ENCODE measurements at places on chromosomes 4 and X. TPM values are rescaled to one million over a fixed set of nuclear protein-coding genes. Genes with fewer than 3 reads are reported as not detected.

Gene CTAG2
- not detected for total RNA-seq

Gene ZAR1
- not detected for total RNA-seq

DNA sequence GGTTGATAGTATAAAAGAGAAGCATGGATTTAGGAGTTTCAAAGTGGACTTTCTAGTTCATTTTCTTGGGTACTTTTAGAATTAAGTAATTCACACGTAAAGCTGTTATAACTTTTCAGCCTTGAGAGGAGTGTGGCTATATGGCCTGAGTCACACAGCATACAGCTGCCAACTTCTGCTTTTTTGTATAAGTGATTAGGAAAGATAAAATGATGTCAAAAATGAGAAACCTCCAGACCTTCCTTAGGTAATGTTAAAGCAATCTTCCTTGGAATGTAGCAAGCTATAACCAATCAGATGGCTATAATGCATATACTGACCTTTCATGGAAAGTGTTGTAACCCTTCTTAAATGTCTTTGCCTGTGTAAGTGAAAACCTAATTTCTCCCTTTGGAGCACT is 39.2 kb downstream of the RAB40AL start:
- H3K36me3 ChIP-seq: no peaks in the 10 kb centered on the region
- no peaks in the 10 kb centered on the region for H3K27me3 ChIP-seq
- DNase-seq: no peak
- no peaks in the 10 kb centered on the region for H3K4me1 ChIP-seq
- no peak overlapping the region for H3K27ac ChIP-seq

Gene TRIM75
- not detected for total RNA-seq

Gene GLOD5
- total RNA-seq: 3.3 TPM

Gene PDCL2
- not detected for total RNA-seq

GRCh38 chr4:174318829-174319764 is 35.4 kb downstream of the CEP44 start:
- DNase-seq: peak; percentile 35
- no peaks in the 10 kb centered on the region for H3K4me1 ChIP-seq
- no peaks in the 10 kb centered on the region for H3K36me3 ChIP-seq
- H3K27ac ChIP-seq: no peak overlapping the region
- no peak overlapping the region for H3K4me3 ChIP-seq
- no peaks in the 10 kb centered on the region for H3K27me3 ChIP-seq

- no peak overlapping the region for H3K4me3 ChIP-seq
- H3K36me3 ChIP-seq: peaks cover 27% of the 10 kb centered on the region
- no peaks in the 10 kb centered on the region for H3K4me1 ChIP-seq
- no peaks in the 10 kb centered on the region for H3K27me3 ChIP-seq
- DNase-seq: no peak
These were observed 56.8 kb upstream of the MSANTD1 start for GRCh38 chr4:3192188-3192587.

DNA sequence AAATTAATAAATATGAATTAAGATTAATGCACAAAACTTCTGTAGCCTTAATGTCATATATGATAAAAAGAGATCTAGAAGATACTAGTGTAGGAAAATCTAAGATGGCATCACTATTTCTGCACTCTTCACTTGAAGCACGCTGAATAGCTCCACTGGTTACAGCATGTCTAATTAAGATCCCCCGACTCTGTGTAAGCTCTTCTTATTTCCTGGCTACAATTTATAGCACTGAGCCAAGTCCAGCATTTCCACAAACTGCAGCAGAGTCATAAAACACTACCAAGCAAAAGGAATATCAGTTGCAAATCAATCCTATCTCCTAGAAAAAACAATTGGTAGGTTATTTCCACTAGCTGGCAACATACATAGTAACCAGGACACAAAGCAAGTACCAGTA is 1.3 kb upstream of the CCNA2 start:
- H3K27ac ChIP-seq: no peak overlapping the region
- no peaks in the 10 kb centered on the region for H3K27me3 ChIP-seq
- H3K4me3 ChIP-seq: no peak overlapping the region
- DNase-seq: no peak

Gene AMOT
- total RNA-seq: 20.7 TPM

- H3K4me1 ChIP-seq: no peaks in the 10 kb centered on the region
- H3K27me3 ChIP-seq: no peaks in the 10 kb centered on the region
- H3K4me3 ChIP-seq: no peak overlapping the region
- H3K27ac ChIP-seq: peak overlapping the region; percentile 78
- no peaks in the 10 kb centered on the region for H3K36me3 ChIP-seq
- DNase-seq: peak; percentile 1
These were observed 54.1 kb downstream of the PAGE2 start for GRCh38 chrX:55142919-55143310.

Gene CSAG2
- not detected for total RNA-seq

- H3K27ac ChIP-seq: no peak overlapping the region
- DNase-seq: no peak
- no peak overlapping the region for H3K4me3 ChIP-seq
- no peaks in the 10 kb centered on the region for H3K36me3 ChIP-seq
- H3K27me3 ChIP-seq: no peaks in the 10 kb centered on the region
- no peaks in the 10 kb centered on the region for H3K4me1 ChIP-seq
These were observed 24.9 kb downstream of the FGFBP1 start for GRCh38 chr4:15913631-15913970.

Gene FGFRL1
- total RNA-seq: 59.0 TPM

DNA sequence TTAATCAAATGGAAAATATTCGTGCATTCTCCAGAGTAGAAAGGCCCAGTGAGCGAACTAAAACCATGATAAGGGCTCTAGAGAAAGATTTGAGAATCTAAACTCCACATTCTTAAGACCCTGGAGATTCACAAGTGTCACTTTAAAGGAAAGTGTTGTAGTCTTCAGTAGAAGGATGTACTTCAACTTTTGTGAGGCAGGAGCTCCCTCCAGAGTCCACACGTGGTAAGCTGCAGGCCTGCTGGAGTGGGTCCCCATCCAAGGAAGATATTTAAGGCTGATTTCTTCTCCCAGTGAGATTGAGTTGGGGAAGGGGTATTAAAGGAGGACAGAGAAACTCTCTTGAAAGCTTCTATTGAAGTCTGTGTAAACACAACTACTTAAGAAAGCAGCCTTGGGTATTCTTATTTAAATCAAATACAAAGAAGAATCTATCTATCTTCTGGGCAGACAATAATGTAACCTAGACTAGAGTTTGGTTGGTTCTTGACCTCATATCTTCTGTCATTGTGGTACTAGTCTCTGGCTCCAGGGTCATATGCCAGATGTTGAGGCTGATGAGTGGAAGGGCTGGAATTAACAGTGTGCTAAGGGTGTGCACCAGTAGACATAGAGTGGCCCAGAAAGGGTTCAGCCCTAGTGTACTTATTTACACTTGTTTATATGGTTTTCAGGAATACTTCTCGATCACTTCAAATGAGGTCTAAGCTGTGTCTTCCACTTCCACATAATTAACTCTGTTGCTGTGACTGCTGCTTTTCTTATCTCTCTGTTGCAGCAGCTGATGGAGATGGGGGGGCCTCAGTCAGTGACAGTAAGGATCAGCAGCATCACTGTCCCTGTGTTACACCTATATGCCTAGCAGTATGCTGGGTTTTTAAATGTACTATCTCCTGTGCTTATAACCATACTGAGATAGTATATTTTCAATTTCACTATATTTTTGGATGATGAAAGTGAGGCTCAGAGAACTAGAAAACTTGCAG is 76.1 kb downstream of the HMGB2 start:
- no peaks in the 10 kb centered on the region for H3K27me3 ChIP-seq
- H3K27ac ChIP-seq: no peak overlapping the region
- peak; percentile 73 for DNase-seq

Gene GBA3
- 0.81 TPM for total RNA-seq

DNA sequence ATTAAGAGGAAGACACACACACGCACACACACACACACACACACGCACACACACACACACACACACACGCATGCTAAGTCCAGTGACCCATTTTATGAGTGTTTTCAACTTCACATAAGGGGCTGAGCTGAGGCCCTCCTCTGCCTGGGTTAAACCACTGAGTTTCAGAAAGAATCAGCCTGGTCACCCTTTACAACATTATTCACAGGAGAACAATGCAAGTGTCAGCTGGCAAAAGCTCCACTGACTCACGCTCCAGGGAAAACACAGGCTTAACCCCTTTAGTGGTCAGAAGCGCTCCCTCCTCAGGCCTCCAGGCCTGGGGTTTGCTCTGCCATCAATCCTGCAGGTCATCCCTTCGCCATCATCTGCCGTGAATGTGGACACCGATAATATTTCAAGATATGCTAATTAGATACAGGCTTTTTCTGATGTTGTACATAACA is 46.9 kb downstream of the ACOX3 start:
- H3K4me3 ChIP-seq: no peak overlapping the region
- DNase-seq: peak; percentile 90
- H3K4me1 ChIP-seq: peaks cover 36% of the 10 kb centered on the region
- peaks cover 7% of the 10 kb centered on the region for H3K36me3 ChIP-seq

DNA sequence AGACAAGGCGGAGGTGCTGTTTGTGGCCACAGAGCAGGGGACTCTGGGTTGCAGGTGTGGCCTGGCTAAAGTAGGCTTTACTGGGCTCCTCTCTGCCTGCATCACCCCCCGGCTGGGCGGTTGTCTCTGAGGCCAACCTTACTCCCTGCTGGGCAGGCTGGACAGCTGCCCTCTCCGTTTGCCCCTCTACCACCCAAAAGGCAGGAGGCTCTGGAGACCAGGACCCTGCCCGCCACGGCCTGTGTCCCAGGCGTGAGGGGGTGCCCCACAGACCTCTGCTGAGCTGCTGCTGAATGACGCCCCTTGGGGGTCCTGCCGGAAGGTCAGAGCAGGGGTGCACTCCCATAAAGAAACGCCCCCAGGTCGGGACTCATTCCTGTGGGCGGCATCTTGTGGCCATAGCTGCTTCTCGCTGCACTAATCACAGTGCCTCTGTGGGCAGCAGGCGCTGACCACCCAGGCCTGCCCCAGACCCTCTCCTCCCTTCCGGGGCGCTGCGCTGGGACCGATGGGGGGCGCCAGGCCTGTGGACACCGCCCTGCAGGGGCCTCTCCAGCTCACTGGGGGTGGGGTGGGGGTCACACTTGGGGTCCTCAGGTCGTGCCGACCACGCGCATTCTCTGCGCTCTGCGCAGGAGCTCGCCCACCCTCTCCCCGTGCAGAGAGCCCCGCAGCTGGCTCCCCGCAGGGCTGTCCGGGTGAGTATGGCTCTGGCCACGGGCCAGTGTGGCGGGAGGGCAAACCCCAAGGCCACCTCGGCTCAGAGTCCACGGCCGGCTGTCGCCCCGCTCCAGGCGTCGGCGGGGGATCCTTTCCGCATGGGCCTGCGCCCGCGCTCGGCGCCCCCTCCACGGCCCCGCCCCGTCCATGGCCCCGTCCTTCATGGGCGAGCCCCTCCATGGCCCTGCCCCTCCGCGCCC is 920 bp downstream of the HTT-AS start:
- H3K27me3 ChIP-seq: no peaks in the 10 kb centered on the region
- peaks cover 31% of the 10 kb centered on the region for H3K4me1 ChIP-seq
- peak overlapping the region; percentile 60 for H3K4me3 ChIP-seq

- DNase-seq: no peak
- no peaks in the 10 kb centered on the region for H3K4me1 ChIP-seq
These were observed 2.7 kb upstream of the ALAS2 start for GRCh38 chrX:55033429-55033828.

GRCh38 chrX:108165383-108166111 is 74.0 kb downstream of the ATG4A start:
- H3K27me3 ChIP-seq: no peaks in the 10 kb centered on the region
- peaks cover 11% of the 10 kb centered on the region for H3K4me1 ChIP-seq
- no peaks in the 10 kb centered on the region for H3K36me3 ChIP-seq
- peak overlapping the region; percentile 91 for H3K27ac ChIP-seq

DNA sequence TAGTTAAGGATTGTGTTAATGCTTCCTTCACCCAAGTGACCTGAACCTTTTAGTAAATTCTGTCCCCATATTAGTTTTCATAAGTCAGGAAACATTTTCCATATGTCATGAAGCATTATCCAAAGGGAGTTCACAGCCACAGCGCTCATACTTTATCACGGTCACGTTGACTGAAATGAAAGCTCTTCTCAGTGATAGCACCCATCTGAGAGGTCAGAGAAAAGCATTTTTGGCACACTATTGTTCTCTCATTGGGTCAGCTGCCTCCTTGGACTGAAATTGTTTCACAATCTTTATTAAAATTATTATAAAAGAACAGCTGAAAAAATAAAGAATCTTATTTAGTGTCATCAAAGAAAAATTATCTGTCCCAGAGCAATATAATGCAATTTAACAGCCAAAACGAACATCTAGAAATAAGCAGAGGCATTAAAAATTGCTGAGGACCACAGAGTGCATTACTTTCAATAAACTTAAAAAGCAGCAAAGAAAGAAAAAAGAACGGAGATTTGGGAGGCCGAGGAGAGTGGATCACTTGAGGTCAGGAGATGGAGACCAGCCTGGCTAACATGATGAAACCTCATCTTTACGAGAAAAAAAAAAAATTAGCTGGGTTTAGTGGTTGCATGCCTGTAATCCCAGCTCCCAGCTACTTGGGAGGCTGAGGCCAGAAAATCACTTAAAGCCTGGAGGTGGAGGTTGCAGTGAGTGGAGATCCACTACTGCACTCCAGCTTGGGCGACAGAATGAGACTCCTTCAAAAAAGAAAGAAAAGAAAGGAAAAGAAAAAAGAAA is 680.8 kb upstream of the FAM241A start:
- H3K4me1 ChIP-seq: no peaks in the 10 kb centered on the region
- no peaks in the 10 kb centered on the region for H3K27me3 ChIP-seq
- no peak overlapping the region for H3K27ac ChIP-seq

Gene SUPT20HL1
- not detected for total RNA-seq

- no peaks in the 10 kb centered on the region for H3K4me1 ChIP-seq
- no peak for DNase-seq
These were observed 99.5 kb upstream of the MXRA5 start for GRCh38 chrX:3445806-3446490.

DNA sequence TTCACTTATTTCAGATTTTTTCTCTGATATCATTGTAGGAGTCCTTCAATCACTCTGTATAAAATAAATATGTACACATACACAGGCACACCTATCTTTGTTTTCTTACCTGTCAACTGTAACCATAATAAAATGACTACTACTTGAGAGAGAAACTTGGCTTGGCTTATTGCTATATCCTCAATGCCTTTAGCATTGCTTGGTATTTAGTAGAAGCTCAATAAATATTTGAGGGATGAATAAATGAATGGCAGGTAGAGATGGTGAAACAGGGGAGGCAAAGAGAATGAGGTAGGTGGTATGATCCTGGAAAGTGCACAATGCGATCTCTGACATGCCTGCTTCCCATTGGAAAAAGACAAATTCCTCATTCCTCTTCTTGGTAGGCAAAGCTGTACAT is 21.8 kb upstream of the CXCL6 start:
- H3K4me3 ChIP-seq: no peak overlapping the region
- no peak for DNase-seq
- H3K27me3 ChIP-seq: no peaks in the 10 kb centered on the region
- H3K36me3 ChIP-seq: no peaks in the 10 kb centered on the region
- H3K27ac ChIP-seq: no peak overlapping the region
- H3K4me1 ChIP-seq: no peaks in the 10 kb centered on the region

Gene SAGE1
- total RNA-seq: not detected

- peaks cover 6% of the 10 kb centered on the region for H3K4me1 ChIP-seq
- H3K27me3 ChIP-seq: no peaks in the 10 kb centered on the region
- H3K36me3 ChIP-seq: no peaks in the 10 kb centered on the region
- H3K27ac ChIP-seq: no peak overlapping the region
- peak; percentile 6 for DNase-seq
These were observed 97.4 kb downstream of the COL4A5 start for GRCh38 chrX:108537005-108537404.

Gene ELOVL6
- total RNA-seq: 4.1 TPM

Gene NOX1
- not detected for total RNA-seq

Gene RAB41
- total RNA-seq: not detected

GRCh38 chr4:138405934-138406567 is 163.9 kb upstream of the SLC7A11 start:
- no peak for DNase-seq
- H3K27me3 ChIP-seq: no peaks in the 10 kb centered on the region
- H3K4me1 ChIP-seq: peaks cover 2% of the 10 kb centered on the region

Gene ARHGAP10
- total RNA-seq: 39.5 TPM

Gene LARP1B
- total RNA-seq: 25.4 TPM

Gene MRPL1
- 12.1 TPM for total RNA-seq
